ENCODE measurements at places on chromosomes 1 and 21.

GRCh38 chr1:28954126-28954726 is 39.9 kb downstream of the EPB41 start:
- peaks cover 15% of the 10 kb centered on the region for H3K4me1 ChIP-seq
- no peak for DNase-seq
- no peak overlapping the region for H3K4me3 ChIP-seq
- no peak overlapping the region for H3K27ac ChIP-seq

DNA sequence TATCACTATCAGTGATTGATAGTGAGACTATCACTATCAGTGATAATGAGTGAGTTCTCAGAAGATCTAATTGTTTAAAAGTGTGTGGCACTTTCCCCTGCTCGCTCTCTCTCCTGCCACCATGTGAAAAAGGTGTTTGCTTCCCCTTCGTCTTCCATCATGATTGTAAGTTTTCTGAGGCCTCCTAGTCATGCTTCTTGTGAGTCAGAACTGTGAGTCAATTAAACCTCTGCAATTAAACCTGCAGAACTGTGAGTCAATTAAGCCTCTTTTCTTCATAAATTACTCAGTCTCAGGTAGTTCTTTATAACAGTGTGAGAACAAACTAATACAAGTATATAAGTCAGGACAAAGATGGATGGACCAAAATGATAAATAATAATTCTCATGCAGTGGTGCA is 7.0 kb upstream of the IL23R start:
- no peaks in the 10 kb centered on the region for H3K27me3 ChIP-seq
- no peaks in the 10 kb centered on the region for H3K36me3 ChIP-seq
- no peak for DNase-seq
- H3K4me3 ChIP-seq: no peak overlapping the region
- no peak overlapping the region for H3K27ac ChIP-seq

DNA sequence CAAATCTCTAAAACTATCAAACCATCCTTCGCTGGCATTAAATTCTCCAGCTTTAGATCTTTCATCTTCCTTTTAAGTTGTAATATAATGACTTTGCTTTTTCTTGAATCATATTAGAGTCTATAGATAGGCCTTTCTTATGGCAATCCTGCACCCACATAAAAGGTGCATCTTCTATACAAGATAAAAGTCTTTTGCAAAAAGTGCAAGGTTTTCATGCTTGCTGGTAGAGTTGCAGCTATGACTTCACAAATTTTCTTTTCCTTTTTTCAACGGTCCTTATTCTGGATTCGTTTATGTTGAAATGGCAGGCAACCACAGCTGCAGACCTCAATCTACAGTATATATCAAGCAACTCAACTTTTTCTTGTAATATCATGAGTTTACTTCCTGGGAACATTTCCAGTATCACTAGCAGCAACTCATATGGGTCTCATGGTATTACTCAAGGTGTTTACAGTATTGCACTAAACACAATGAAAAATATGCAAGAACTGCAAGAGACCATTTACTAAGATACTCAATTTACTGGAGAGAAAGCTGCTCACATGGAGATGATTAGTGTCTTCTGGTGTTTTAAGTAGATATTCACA is 22.1 kb downstream of the OMA1 start:
- no peak overlapping the region for H3K27ac ChIP-seq
- no peak for DNase-seq
- no peaks in the 10 kb centered on the region for H3K36me3 ChIP-seq
- no peaks in the 10 kb centered on the region for H3K27me3 ChIP-seq
- H3K4me3 ChIP-seq: no peak overlapping the region

GRCh38 chr1:160211046-160211790 is 6.0 kb downstream of the PEA15 start:
- DNase-seq: peak; percentile 67
- peaks cover 60% of the 10 kb centered on the region for H3K4me1 ChIP-seq
- no peaks in the 10 kb centered on the region for H3K27me3 ChIP-seq
- peaks cover 5% of the 10 kb centered on the region for H3K36me3 ChIP-seq
- H3K4me3 ChIP-seq: no peak overlapping the region

- no peak overlapping the region for H3K27ac ChIP-seq
- no peaks in the 10 kb centered on the region for H3K4me1 ChIP-seq
- no peak overlapping the region for H3K4me3 ChIP-seq
- DNase-seq: no peak
Observed at GRCh38 chr1:207869859-207870258, 41.1 kb downstream of the CD34 start.

DNA sequence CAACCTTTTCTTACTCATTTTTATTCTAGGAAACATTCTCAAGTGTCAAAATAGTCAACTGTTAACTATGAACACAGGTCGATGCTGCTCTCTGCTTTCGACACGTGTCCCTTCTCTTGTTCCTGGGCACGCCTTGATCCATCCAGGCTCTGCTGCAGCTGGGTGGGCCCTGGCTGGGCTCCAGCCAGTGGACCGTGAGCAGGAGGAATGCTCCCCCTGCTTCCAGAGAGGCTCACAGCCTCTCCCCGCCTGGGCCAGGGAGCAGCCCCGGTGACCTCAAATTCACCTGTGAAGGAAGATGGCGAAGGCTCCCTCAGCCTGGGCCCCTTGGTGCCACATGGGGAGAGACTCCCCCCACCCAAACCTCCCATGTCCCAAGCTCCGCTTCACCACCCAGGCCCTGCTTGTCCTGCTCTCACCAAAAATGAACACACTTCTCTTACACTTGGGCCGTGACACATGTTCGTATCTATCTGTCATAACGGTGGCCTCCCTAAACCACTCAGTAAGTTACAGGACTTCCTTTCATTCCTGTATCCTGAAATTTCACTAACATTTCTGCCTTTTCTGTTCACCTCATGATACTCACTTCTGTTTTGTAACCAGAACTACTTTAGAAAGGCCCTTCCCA is 24.6 kb upstream of the ADARB1 start:
- H3K27me3 ChIP-seq: no peaks in the 10 kb centered on the region
- H3K4me3 ChIP-seq: no peak overlapping the region
- no peak overlapping the region for H3K27ac ChIP-seq

- DNase-seq: no peak
- no peak overlapping the region for H3K4me3 ChIP-seq
- peaks cover 42% of the 10 kb centered on the region for H3K4me1 ChIP-seq
- H3K27me3 ChIP-seq: no peaks in the 10 kb centered on the region
Observed at GRCh38 chr1:83689921-83690868, 308.7 kb downstream of the TTLL7 start.

GRCh38 chr1:43521756-43522155 is 8.9 kb upstream of the PTPRF start:
- no peaks in the 10 kb centered on the region for H3K27me3 ChIP-seq
- no peak overlapping the region for H3K27ac ChIP-seq
- no peak overlapping the region for H3K4me3 ChIP-seq
- peaks cover 17% of the 10 kb centered on the region for H3K4me1 ChIP-seq
- no peaks in the 10 kb centered on the region for H3K36me3 ChIP-seq
- DNase-seq: no peak

DNA sequence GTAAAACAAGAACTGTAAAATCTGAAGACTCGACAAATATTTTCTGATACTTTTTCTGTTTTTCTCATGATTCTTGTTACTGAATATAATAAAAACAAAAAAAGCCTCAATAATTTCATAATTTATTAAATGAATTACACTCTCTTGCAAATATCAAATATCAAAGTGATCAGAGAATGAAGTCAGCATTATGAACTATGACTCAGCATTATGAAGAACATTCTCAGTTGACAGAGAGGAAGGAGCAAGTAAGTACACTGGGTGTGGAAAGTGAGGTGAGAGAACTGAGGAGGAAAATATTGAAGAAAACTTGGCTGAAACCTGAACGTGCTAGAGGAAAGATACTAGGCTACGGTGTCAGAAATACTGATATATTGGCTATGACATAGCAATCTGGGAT is 529.5 kb downstream of the KCNT2 start:
- H3K4me1 ChIP-seq: no peaks in the 10 kb centered on the region
- no peaks in the 10 kb centered on the region for H3K27me3 ChIP-seq
- DNase-seq: no peak

- no peak overlapping the region for H3K27ac ChIP-seq
- no peaks in the 10 kb centered on the region for H3K4me1 ChIP-seq
- no peaks in the 10 kb centered on the region for H3K27me3 ChIP-seq
- no peak overlapping the region for H3K4me3 ChIP-seq
- no peak for DNase-seq
Observed at GRCh38 chr1:121413821-121414220, 229.0 kb downstream of the SRGAP2C start.

DNA sequence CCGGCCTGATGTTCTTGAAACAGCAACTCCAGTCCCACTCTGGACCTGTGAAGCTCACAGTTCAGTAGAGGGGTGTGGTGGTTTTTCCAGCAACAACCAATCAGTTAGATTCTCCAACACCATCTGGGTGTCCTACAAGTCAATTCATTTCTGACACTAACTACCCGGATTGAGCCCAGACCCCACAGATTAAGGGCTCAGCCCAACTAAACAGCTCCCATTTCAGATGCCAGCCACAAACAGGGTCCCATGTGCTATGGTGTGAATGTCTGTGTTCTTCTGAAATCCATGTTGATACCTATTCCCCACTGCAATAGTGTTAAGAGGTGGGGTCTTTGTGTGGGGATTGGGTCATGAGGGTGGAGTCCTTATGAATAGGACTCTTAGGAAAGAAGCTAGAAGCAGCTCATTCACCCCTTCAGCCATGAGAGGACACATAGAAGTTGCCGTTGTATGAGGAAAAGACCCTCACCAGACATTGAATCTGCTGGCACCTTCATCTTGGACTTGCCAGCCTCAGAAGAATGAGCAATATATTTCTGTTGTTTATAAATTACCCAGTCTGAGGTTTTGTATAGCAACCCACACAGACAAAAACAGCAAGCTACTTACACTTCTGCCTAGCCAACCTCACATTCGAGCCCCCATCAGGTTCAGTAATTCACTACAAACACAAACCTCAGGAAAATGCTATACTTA is 53.6 kb downstream of the IRF2BP2 start:
- no peaks in the 10 kb centered on the region for H3K36me3 ChIP-seq
- H3K27me3 ChIP-seq: no peaks in the 10 kb centered on the region
- H3K4me1 ChIP-seq: no peaks in the 10 kb centered on the region

DNA sequence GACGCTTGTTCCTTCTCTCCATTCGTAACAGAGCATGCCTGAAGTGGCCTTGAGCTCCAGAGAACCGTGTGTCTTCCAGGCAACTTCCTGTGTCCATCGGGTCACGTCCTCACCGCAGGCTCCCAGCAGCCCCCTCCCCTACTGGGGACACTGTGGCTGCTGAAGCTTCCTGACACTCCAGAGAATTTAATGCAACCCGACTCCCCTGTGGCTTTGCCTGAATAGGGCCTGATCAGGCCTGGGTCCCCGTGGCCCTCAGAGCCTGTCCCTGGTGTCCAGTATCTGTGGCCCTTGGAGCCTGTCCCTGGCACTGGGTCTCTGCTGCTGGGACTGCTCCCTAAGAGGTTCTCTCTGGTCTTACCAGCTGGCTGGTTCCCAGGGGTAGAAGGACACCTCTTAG is 219.7 kb upstream of the VAMP3 start:
- no peaks in the 10 kb centered on the region for H3K4me1 ChIP-seq
- no peak overlapping the region for H3K27ac ChIP-seq
- H3K36me3 ChIP-seq: no peaks in the 10 kb centered on the region
- no peaks in the 10 kb centered on the region for H3K27me3 ChIP-seq
- no peak overlapping the region for H3K4me3 ChIP-seq
